Anterior cingulate cortex (tissue), 58 donors: ENCODE measurements at places on chromosomes 7 and 10.

DNA sequence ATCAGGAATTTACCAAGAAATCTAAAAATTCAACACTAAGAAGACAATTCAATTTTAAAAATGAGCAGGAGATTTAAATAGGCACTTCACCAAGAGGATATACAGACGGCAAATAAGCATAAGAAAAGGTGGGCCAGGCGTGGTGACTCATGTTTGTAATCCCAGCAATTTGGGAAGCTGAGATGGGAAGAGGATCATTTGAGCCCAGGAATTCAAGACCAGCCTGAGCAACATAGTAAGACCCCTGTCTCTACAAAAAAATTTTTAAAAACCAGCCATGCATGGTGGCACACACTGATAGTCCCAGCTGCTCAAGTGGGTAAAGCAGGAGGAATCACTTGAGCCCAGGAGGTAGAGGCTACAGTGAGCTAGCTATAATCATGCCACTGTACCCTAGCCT lies 3.5 kb upstream of the AKR1D1 start:
- DNase-seq: no peak

- peak; percentile 30 for DNase-seq
These were observed 75.3 kb downstream of the C10orf90 start for GRCh38 chr10:126595160-126595559.

- no peak for DNase-seq
These were observed 36.4 kb downstream of the FEZF1 start for GRCh38 chr7:122268101-122268500.

DNA sequence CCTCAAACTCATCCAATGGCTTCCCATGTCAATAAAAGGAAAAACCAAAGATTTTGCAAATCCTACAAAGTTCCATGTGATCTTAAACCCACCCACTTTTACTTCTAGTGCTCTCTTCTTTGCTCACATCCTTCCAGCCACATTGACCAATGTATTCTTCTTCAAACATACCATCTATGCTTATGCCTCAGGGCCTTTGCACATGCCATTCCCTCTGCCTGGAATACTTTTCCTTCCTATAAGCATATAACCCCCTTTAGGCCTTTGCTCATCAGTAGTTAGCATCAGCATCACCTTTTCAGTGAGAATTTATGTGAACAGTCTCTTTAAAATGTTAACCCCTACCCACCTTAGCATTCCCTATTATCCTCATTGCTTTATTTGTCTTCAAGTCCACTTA lies 11.0 kb upstream of the PCLO start:
- DNase-seq: no peak

DNA sequence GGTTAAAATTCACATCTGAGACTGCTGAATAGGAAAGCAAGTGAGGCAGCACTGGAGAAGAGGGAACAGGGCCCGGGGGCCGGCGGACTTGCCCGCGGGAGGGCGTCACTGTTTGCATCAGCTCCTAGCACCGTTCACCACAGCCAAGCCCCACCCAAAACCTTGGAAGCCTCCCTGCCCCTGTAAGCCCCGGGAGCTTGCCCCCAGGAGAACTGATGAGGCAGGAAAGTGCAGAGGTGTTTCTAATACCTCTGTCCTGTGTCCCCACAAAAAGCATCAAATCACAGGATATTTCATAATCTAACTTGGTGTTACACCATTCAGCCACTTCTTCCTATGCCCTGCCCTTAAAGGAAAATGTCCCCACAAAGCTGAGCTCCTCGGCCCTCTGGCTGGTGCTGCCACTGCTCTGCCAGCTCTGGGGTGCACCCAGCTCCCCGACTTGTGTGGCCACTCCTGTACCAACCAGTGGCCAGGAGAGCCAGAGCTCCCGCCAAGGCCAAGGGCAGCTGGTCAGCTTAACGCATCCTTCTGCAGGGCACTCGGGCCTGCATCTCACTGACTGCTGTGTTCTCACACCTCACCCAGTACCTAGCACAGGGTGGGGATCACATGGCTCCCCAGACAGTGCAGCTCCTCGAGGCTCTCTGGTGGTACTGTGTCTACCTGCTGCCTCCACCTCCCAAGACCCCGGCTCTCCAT lies 47.3 kb upstream of the CNPY1 start:
- no peak for DNase-seq
